ENCODE measurements at places on chromosomes 6 and 20. TPM values are rescaled to one million over a fixed set of nuclear protein-coding genes. Genes with fewer than 3 reads are reported as not detected.

Gene KCNQ2
- 1.8 TPM for total RNA-seq

Gene C6orf132
- total RNA-seq = 26.0 TPM

Gene PBOV1
- total RNA-seq = not detected

Gene IDH3B
- 65.4 TPM for total RNA-seq

Gene MYBL2
- 3.0 TPM for total RNA-seq

Gene SPO11
- total RNA-seq = not detected

Gene MOXD1
- total RNA-seq = 3.9 TPM

Gene GLP1R
- 5.7 TPM for total RNA-seq

Gene DUSP15
- 2.9 TPM for total RNA-seq

Gene NMBR
- not detected for total RNA-seq

Gene EYS
- not detected for total RNA-seq

Gene LRRC73
- total RNA-seq = not detected

Gene MYMX
- total RNA-seq = 4.2 TPM
